ENCODE measurements at places on chromosomes 1 and 21.

GRCh38 chr1:209493559-209493958 is 90.0 kb upstream of the CAMK1G start:
- no peak for DNase-seq

GRCh38 chr1:109616391-109616790 is 3.0 kb downstream of the GNAT2 start:
- DNase-seq, result no peak

- no peak for DNase-seq
Observed at GRCh38 chr1:246969621-246970020, 37.9 kb upstream of the AHCTF1 start.

GRCh38 chr1:200659269-200659668 is 10.4 kb downstream of the DDX59 start:
- DNase-seq, result no peak

GRCh38 chr1:34250342-34250741 is 73.6 kb downstream of the C1orf94 start:
- DNase-seq, result no peak

DNA sequence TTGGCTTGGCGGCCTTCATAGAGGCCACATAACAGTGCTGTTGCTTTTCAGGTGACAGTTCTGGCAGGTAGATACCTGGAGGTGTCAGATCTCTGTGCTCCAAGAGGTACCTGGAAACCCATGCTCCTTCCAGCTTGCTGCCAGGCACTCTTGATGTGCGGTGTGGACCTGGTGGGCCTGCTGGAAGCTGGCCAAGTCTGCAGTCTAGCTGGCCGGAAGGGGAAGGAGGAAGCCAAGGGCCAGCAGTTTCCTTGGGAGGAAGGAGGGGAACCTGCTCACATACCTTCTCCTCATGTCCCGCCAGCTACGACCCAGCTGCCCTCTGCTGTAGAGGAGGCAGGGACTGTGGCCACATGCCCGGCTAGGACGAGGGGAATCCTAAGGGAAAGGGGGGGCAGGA is 166.4 kb upstream of the AJAP1 start:
- DNase-seq, result no peak

GRCh38 chr1:184759112-184759511 is 4.5 kb upstream of the EDEM3 start:
- no peak for DNase-seq

DNA sequence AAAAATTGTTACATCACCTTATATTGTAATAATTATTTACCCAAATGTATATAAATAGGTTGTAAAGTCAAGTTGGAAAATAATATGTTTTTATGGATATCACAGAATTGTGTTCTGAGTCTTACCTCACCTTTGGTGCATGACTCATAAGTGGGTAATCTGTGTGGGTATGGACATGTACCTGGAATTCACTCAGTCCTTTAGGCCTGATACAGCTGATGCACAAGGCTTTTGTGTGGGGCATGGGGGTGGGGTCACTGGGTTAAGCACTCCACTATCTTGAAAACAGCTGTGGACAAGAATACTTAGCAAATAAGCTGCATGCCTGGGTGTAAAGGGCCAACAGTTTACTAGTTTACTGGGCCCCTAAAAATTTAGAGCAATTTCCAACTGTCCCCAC is 34.4 kb downstream of the INKA2 start:
- no peak for DNase-seq

DNA sequence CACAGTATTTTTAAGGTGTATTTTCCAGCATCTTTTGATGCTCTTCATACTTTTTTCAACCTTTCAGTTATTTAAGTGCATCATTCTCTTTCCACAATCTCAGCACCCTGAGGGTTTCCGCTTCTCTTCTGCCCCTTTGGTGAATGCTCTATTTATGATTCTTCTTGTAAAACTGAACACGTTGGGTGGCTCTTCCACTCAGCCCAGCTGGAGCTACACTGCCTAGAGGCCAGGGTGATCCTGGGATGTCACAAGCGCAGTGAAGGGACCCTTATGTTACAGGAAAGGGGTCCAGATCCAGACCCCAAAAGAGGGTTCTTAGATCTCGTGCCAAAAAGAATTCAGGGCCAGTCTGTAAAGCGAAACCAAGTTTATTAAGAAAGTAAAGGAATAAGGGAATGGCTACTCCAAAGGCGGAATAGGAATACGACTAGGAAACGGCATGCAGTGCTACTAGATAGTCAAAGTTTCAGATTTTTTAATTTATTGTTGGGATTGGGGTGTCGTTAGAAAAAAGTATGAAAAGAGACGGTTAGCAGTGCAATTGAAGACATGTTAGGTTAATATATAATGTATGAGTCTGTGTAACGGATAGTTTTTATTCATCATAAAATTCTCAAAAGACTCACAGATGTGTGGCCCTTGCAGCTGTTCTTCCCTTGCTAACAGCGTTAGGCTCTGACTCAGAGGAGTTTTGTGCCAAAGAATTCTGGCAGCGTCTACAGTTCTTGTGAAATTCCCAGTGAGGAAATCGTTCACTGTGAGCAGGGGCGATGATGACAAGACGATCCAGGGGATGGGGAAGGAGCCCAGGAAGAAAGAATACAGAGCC is 14.4 kb upstream of the ERVH48-1 start:
- no peak for DNase-seq
